ENCODE measurements at places on chromosomes 3 and 15.

- no peak for DNase-seq
Observed at GRCh38 chr15:66128116-66128680, 125.4 kb downstream of the MEGF11 start.

DNA sequence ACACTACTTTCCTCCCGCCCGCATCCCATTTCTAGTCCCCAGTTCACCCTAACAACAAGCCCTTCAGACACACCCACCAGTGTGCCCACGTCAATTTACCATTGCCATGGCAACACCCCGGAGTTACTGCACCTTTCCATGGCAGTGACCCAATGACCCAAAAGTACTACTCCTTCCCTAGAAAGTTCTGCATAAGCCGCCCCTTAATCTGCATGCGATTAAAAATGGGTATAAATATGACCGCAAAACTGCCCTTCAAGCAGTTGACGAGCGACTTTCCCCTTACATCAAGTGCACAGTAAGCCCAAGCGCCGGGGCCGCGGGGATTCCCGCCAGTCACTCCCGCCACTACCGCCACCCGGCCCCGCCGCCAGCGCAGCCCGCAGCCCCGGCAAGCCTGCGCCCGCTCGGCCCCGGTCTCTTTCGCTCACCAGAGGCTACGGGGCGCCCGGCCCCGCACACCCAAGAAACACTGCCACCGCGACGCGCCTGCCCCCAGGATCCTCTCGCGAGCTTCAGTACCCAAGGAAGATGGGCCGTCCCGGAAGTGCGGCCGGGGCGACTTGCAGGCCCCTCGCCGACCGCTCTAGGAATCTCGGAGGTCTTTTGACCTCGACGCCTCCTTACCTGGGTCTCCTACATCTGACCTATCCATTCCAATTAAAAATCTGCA lies 27.2 kb upstream of the ZNF502 start:
- peak; percentile 23 for DNase-seq

GRCh38 chr15:74306781-74307217 lies 60.6 kb downstream of the CYP11A1 start:
- DNase-seq = no peak

GRCh38 chr3:143040261-143040879 lies 39.0 kb downstream of the U2SURP start:
- no peak for DNase-seq

- no peak for DNase-seq
Observed at GRCh38 chr3:133849346-133849745, 43.7 kb downstream of the SRPRB start.

DNA sequence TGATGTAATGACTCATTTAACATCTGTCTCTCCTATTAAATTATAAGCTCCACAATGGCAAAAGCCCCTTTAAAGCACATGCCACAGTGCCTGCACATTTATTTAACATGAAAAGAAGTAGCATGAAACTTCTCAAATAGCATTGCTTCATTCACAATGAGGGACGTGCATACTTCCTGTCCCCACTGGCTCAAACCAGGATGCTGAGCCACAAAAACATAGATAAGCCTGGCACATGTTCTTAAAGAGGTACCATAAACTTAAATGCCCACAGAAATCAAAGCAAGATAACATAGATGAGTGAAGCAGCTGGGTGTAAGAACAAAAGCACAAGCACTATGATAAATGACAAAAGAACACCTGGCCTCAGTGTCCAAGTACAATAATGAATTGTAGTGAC lies 3.8 kb downstream of the TP53BP1 start:
- DNase-seq = no peak

DNA sequence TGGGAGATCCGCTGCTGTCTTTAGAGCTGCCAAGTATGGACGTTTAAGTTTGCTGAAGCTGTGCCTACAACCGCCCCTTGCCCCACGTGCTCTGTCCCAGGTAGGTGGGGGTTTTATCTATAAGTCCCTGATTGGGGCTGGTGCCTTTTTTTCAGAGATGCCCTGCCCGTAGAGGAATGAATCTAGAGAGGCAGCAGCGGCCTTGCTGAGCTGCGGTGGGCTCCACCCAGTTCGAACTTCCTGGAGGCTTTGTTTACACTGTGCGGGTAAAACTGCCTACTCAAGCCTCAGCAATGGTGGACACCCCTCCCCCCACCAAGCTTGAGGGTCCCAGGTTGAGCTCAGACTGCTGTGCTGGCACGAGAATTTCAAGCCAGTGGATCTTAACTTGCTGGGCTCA lies 83.4 kb upstream of the FGF7 start:
- no peak for DNase-seq

DNA sequence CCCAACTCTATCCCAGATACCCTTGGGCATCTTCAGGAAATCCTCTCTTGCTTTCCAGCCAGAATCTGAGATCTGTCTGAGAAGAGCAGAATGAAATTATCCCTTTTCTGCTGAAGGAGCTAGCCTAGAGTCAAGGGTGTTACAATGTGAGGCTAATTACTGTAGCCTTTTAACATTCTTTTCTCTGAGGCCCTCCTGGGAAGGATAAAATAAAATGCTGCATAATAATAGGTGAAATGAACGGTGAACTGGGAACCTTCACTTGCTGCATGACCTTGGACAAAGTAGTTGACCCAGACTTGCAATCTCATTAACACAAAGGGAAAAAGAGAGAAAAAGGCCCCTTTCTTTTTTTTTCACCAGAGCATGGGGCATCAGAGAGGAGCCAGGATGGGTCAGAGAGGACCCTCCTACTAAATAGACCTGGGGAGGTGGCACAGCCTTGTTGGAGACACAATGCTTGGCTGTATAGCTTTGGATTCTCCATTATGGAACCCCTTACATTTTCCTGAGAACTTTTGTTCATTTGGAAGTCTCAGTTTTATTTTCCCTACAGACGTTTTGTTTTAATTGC lies 137.0 kb upstream of the LIPC start:
- no peak for DNase-seq

- DNase-seq = no peak
Observed at GRCh38 chr3:177469216-177469615, 271.9 kb upstream of the TBL1XR1 start.

GRCh38 chr3:63231643-63232042 lies 46.5 kb upstream of the SYNPR start:
- DNase-seq = no peak

DNA sequence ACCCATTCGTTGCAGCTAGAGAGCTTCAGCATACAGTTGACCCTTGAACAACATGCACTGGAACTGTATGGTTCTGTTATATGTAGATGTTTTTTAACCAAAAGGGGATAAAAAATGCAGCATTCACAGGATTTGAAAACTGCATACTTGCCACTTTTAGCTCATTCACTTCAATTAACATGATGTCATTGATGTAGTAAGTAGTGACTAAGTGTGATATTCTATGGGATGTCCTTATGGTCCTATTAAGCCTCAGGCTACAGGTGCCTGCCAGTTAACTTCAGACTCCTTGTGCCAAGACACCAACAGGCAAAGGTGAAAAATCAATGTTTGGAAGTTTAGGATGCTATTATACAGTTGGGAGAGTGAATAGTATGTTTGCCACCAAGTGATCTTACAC lies 553.6 kb upstream of the NECTIN3 start:
- no peak for DNase-seq

DNA sequence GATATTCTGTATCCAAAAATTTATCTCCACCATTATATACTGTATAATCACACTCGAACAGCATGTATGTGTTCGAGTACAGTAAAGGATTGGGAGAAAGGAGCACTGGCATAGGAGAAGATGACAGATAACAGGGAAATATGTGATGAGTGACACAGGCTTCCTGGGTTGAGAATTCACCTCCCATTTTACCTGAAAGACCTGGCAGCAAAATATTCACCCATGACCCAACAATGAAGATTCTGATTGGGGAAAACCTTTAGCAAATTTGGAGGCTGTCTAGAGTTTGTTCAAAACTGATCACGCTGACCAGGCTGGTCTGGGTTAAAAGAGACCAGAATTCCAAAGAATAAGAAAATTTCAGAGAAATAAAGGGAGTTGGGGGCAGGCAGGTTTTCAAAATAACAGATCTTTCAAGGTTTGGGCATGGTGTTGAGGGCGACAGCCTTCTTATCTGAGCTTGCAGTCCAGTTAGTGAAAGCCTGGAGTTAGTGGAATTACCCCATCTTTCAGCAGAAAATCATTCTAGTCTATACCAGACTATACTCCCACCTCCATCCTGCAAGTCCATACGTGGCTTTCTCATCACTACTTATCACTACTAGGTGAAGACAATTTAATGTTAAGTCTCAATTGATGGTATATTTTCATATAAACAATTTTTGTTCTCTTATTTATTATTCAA lies 42.8 kb upstream of the RSL24D1 start:
- no peak for DNase-seq

DNA sequence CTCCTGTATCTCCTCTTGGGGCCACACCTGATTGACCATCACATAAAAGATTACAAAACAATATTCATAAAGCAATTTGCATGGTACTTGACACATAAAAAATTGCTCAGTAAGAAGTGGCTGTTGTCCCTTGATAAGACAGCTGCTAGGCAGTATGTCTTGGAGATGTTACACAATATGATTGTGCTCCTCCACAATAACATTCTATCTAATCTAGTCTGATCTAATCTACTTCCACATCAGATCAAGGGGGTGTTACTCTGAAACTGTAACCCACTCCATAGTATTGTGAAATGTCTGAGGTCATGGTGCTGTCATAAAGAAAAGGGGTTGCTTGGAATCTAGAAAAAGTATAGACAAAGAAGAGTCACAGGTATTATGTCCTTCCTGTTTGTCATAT lies 23.4 kb upstream of the AQP9 start:
- DNase-seq = no peak

DNA sequence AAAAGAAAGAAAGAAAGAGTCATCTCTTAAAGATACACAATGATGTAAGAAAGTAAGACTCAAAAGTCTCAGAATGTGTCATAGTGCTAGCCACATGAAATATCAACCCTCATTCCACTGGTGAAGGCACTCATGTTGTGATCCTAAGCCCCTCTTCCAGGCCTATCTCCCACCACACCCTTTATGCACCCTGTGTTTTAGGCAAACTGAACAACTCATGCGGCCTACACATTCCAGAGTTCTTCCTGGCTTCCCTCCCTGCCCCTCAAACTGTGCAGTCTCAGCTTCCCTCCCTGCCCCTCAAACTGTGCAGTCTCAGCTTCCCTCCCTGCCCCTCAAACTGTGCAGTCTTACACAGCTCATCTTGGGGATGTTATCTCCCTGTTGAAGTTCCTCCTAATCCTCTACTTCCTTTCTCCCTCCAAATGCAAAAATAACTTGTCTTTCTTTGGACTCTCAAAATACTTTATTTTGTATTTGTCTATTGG lies 69.0 kb upstream of the FNDC3B start:
- no peak for DNase-seq

DNA sequence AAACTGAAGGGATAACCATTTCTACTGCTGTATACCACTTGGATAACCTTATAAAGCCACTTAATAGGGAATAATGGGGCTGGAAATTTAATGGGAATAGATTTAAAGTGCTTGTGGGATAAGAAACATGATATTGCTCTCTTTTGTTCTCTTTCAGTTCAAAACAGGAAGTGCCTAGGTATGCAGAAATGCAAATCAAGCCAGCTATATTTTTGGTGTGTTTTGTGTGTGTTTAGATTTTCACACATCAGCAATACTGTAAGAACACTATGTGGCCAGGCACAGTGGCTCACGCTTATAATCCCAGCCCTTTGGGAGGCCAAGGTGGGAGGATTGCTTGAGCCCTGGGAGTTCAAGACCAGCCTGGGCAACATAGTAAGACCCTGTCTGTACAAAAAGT lies 442.3 kb upstream of the TPRG1 start:
- DNase-seq = no peak

DNA sequence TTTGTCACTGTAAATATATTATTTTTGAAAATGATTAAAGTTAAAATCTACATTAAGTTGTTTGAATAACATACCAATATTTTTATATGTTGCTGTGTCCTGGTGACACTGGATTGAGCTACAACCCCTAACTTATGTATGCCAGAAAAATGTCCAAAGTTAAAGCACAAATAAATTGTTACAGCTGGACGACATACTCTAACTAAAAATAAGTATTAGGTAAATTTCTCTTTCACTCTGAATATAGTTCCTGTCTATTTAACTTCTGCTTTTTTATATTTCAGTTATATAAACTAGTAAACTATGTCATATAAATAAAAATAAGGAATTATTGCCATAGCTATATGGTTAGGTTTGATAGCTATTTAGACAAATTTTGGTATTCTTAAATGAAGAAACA lies 118.5 kb upstream of the SAMMSON start:
- DNase-seq = no peak

DNA sequence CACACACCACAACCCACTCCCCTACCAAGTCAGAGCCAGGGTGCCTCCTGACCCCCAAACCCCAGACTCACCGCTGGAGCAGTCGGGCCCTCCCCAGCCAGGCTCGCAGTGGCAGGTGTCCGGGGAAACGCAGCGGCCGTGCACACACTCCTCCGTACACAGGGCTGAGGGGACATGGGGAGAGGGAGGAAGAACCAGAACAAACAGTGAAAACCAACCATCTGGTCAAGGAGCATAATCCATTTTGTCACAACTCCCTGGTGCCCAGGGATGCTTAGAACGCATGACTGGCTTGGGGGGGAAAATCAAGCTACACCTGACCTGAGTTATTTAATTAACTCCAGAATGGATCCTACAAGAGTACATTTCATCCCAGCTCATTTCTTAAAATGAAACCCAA lies 159.2 kb downstream of the MEGF11 start:
- DNase-seq = no peak

GRCh38 chr3:15750143-15750542 lies 47.6 kb downstream of the ANKRD28 start:
- no peak for DNase-seq

DNA sequence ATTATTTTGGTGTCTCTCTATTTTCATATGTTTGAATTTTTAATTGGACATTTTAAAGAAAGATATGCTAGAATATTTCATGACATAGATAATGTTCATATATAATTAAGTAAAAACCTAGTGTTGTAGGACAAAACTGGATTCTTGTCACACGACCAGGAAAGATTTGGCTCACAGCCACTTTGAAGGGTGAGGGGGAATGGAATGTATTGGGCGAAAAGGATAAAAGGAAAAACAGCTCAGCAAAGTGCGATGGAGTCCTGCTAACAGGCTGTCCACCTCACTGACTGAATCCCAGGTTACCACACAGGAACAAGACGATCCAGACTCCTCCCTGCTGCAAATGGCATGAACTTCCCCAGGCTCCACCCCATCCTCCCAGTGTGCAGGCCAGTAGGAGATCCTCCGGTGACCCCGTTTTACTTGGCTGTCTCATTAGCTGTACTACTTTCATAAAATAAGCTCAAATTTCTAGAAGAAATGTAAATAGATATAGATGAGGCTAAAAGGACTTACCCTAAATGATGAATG lies 186.2 kb downstream of the CD47 start:
- no peak for DNase-seq

- DNase-seq = no peak
Observed at GRCh38 chr3:108103040-108103751, 12.4 kb upstream of the CD47 start.

GRCh38 chr3:101532783-101533602 lies 20.0 kb upstream of the SENP7 start:
- no peak for DNase-seq
